ENCODE measurements at places on chromosomes 16 and 17. TPM values are rescaled to one million over a fixed set of nuclear protein-coding genes. Genes with fewer than 3 reads are reported as not detected.

The GDPD3 gene
- 0.32 TPM for total RNA-seq

The RNF157 gene
- 0.65 TPM for total RNA-seq

The ABCA8 gene
- total RNA-seq = 0.32 TPM

The IRX6 gene
- not detected for total RNA-seq

The GAS2L2 gene
- not detected for total RNA-seq

The SLC38A8 gene
- total RNA-seq = not detected

The USP43 gene
- not detected for total RNA-seq

The LHX1 gene
- total RNA-seq = not detected

The SLC5A11 gene
- total RNA-seq = under 0.01 TPM

The PSMD12 gene
- 44.4 TPM for total RNA-seq

The PYDC1 gene
- total RNA-seq = not detected

The CHST5 gene
- not detected for total RNA-seq

The LRRC75A gene
- total RNA-seq = 1.6 TPM

The ZSCAN32 gene
- 10.1 TPM for total RNA-seq

The RPRML gene
- total RNA-seq = not detected

The SRCIN1 gene
- not detected for total RNA-seq

The RHBDF1 gene
- total RNA-seq = 19.5 TPM

The TBC1D3H gene
- not detected for total RNA-seq

The PPP1R27 gene
- not detected for total RNA-seq

The KREMEN2 gene
- total RNA-seq = not detected

The ALOX15 gene
- not detected for total RNA-seq

The ZFP1 gene
- total RNA-seq = 12.0 TPM

The FOXN1 gene
- total RNA-seq = not detected

The SEZ6 gene
- not detected for total RNA-seq

The KRT15 gene
- 0.65 TPM for total RNA-seq

The KRTAP1-1 gene
- total RNA-seq = not detected

The SPIRE2 gene
- total RNA-seq = 0.91 TPM

The KCNH6 gene
- total RNA-seq = under 0.01 TPM

The CHAD gene
- not detected for total RNA-seq

The GNGT2 gene
- total RNA-seq = not detected

The LDHD gene
- 1.4 TPM for total RNA-seq

The KRT33B gene
- not detected for total RNA-seq

The KRTAP17-1 gene
- total RNA-seq = not detected

The ENPP7 gene
- total RNA-seq = not detected

The TMEM92 gene
- not detected for total RNA-seq

Data from epithelial cell of umbilical artery (primary cell).